ENCODE measurements at places on chromosomes 3 and 15.

DNA sequence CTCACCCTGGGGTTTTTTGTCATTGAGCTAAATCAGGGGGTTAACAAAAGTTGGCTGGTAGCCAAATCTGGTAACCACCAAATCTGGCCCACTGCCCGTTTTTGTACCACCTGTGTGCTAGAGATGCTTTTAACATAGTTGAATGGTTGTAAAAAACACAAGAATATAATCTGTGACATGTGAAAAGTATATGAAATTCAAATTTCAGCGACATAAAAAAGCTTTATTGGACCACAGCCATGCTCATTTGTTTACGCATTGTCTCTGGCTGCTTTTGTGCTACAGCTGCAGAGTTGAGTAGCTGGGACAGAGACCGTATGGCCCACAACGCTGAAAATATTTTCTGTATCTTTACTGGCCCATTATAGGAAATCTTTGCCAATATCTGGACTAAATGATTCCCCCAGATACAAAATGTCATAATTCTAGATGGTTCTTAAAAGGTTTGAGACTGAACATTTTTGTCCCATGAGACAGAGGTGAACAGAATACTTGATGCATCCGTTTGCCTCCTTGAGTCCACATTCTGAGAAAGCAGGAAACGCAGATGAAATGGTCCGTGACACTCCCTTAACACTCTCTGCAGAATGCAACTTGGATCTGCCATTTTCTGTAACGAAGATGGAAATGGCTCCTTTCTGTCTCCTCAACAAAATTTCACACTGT, 120.9 kb upstream of the PDZRN3 start:
- DNase-seq = peak; percentile 71

DNA sequence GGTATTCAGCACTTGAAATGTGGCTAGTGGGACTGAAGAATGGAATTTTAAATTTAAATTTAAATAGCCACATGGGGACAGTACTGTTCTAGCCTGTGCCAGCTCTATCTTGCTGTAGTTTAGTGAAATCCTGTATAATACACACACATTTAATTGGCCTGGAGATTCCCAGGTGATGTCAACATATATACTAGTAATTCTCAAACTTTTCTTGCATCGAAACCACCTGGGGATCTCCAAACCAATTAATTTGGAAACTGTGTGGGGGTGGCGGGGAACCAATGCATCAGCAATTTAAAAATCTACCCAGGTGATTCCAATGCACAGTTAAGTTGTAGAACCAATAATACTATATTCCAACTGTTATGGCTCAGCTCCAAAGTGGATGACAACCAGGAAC, 228.9 kb upstream of the MRPL3 start:
- DNase-seq = no peak

DNA sequence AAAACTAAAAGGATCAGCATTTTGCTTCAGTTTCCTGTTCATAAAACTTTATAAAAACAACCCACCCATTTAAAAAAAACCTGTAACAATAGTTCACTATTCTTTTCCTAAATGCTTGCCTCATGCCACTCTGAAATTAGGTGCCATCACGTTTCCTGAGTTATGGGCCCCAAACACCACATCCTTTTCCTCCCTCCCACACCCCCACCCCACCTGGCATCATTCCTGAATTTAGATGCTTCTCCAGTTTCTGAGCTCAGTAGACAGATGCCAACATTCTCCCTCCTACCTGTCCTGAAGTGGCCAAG, 11.9 kb upstream of the ARHGEF3 start:
- no peak for DNase-seq

DNA sequence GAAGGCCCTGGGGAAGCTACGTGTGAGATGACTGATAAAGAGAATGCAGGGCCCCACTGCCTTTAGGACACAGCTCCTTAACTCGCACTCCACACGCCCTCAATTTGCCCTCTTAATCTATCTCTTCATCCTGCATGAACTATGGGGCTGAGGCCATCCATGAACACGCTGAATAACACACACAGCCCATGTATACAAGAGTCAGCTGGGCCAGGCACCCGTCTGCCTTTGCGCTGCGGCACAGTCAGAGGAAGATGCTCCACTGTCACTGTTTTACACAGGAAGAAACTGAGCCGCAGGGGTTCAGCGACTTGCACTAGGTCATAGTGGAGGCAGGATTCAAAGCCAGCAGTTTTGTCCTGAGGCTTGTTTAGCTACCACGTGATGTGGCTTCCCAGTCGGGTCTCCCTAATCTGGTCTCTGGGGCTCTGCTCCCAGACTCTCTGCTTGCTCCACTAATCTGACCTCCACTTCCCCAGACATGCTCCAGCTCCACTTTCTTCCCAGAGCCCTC, 43.9 kb downstream of the TLE3 start:
- no peak for DNase-seq

- no peak for DNase-seq
These were observed 415.8 kb upstream of the GRM7 start for GRCh38 chr3:6444888-6445658.

- DNase-seq = no peak
These were observed 81.7 kb upstream of the NUDT16 start for GRCh38 chr3:131299836-131300235.

- DNase-seq = no peak
These were observed 48.6 kb upstream of the DUSP7 start for GRCh38 chr3:52104684-52105640.

DNA sequence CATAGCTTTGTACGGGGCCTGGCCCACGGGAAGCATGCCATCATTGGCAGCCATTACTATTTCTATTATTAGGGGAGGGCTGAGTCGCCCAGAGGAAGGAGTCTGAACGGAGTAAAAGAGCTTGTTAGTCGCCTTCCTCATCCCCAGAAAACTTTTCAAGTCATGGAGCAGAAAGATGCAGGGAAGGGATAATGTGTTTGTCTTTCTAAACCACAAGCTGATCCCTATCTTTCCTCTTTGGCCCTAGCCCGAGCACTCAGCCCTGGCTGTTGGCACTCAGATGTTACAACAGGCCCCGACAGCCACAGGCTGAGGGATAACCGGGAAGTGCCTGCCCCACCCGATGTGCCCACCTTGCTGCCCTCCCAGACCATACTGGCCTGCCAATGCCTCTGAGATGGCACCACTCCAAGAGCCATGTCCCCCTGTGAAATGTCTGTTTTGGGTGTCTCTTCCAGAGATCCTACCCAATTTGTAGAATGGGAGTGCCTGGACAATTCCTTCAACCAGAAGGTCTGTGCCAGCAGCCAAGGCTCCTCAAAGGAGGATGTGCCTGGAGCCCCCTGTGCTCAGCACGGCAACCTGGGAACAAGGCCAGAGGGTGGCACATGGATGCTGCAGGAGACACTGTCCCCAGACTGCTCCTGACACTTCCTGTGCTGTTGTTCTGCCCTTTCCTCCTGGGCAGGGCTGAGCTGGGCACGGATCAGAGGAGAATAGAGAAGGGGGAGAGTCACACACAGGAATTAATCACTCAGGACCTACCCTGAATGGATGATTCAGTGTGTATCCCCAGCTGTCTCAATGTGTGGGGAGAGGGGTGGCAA, 10.8 kb downstream of the PAK6 start:
- DNase-seq = no peak

DNA sequence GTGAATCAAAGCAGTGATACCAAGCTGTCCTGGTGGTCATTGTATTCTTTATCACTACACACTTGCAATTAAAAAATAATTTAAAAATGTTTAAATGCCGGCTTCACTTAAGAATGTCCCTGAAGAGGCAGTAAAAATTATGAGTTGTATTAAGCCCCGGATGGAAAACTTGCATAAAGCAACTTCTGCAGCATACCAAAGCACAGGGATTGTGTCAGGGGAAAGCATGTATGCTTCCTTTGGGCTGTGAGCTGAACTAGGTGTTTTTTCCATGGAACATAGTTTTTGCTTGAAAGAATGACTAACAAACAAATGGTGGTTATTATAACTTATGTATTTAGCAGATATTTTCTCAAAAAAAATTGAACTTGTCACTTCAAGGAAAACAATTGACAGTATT, 143.1 kb downstream of the ARNT2 start:
- DNase-seq = no peak

- no peak for DNase-seq
These were observed 135.4 kb downstream of the MCTP2 start for GRCh38 chr15:94366781-94367180.

- DNase-seq = no peak
These were observed 139.3 kb upstream of the HES1 start for GRCh38 chr3:193996641-193997089.

DNA sequence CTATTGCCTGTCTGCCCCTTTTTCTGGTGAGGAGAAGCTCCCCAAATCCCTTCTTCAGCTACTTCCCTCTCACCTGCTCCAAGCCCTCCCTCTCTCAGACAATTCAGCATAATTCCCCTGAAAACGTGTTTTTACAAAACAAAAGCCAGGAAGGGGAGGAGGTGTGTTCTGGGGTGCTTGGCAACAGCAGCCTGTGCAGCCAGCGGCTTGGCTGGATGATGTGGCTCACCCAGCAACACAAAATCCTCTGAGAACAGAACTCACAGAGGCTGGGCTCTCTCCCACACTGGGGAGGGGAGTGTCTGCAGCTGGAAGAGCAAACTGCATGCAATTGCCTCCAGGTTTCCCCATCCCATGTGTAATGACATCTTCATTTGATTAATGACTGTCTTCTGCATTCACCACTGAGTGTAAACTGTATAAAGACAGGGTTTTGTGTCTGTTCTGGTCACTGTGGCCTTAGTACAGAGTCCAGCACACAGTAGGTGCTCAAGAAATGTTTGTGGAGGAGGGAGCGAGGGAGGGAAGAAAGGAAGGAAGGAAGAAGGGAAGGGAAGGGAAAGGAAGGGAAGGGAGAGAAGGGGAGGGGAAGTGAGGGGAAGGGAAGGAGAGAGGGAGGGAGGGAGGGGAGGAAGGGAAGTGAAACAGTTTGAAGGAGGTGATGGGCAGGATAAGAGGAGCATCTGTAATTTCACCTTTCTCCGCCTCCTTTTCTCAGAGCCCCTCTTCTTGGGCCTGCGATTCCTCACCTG, 70.1 kb upstream of the GLCE start:
- peak; percentile 3 for DNase-seq

DNA sequence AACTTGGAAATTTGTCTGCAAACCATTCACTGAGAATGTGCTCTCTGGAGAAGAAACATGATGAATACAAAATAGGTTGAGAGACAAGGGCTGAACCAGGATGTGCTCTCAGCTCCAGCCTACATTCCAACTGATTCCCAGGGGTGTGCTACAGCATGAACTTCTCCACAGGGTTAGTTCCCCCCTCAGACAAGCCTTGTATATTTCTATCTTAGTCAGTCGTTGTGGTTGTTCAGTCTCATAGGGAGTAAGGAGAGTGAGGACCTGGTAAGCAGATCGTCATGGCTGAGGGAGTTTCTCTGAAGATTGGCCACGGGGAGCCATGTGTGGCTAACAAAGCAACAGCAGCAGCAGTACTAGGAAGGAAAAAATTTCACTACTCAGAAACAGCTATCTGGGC, 919.7 kb upstream of the CADM2 start:
- DNase-seq = no peak

GRCh38 chr3:24405057-24405456, 89.6 kb downstream of the THRB start:
- no peak for DNase-seq

DNA sequence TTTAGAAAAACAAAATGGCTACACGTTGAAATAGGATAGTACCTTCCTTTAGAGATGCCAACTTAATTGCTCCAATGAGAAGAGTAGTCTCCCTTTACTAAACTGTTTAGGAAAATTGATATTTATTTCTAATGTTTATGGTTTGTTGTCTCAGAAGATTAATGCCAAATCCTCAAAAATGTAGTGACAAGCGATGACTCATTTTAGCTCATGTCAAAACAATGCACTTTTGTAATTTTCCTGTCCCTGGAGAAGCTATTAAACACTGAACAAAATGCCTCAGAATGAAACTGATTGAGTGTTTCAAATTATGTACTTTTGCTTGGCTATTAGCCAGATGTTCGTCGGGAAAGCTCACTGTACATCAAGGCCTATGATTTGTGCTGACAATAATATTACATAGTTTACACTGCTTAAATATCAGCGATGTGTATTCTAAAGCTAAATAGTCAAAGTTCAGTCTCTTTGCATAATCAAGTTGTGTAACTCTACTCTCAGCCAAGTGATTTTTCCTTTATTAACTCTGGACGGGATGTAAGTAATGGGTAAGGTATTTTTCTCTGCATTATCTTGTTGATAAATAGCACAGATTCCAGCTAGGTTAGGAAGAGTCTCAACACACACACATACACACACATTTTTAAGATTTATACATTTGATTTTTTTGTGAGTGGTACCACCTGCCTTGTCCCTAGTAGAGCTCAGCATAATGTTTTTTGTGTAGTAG, 83.7 kb downstream of the CMSS1 start:
- DNase-seq = peak; percentile 43

DNA sequence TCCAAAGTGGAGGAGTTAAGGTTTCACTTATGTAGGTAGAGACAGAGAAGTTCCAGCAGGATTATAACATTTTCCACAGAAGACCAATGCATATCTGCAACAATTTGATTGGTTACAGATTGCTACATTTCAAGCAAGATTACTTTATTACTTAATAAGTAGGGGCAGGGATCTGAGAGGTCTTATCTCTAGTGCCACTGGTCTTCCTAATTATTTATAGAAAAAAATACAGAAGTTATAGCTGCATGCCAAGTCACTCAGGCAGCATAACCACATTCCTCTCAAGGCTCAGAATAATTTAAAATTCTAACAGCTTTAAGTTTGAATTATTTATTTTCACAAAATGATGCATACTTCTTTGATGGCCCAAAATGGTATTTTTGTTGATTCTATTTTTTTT, 30.5 kb downstream of the RAD54L2 start:
- DNase-seq = no peak

- DNase-seq = no peak
These were observed 31.2 kb downstream of the PLA1A start for GRCh38 chr3:119628816-119629445.

GRCh38 chr3:167814441-167814951, 79.0 kb downstream of the SERPINI1 start:
- DNase-seq = no peak

GRCh38 chr3:179739816-179740594, 87.2 kb downstream of the USP13 start:
- no peak for DNase-seq

DNA sequence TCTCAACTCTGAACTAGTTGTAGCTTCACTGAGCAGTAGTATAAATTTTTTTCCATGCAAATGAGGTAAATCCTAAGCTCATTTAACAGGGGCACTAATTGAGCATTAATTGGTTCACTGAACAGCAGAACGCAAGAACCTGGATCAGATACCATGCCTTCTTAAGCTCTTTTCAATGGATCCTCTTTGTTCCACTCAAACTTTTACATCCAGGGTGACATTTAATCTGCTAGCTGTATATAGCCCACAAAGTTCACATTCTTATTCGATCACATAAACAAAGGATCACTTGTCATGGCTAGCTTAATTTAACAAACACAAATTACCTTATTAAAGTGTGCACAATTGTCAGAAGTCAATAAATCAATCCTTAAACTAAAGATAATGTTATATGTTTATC, 281.6 kb downstream of the CNTN6 start:
- no peak for DNase-seq

GRCh38 chr3:128813097-128813496, 66.3 kb upstream of the ACAD9 start:
- DNase-seq = no peak

Measured in NCI-H748 treated with DMSO at 0.1 percent for 48 hours (cell line).